ENCODE measurements at places on chromosomes 2 and 18.

DNA sequence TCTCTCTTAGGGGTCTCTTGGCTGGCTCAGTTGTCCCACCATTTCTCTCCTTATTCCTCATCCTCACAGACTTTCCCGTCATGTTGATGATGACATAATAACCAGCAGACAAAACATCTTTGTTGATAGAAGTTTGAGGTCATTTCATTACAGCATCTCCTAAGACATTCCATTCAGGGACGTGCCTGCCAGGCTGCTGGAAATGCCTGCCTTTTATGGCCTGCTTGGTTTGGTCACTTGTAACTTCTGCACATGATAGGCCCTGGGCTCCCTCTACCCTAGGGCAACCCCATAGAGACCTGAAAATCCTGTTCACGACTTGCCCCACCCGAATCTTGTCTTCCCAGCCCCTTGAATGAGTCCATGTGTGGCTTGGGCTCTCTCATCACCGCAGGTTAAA lies 81.7 kb downstream of the SDC1 start:
- no peak for DNase-seq

- no peak for DNase-seq
Observed at GRCh38 chr2:202911203-202911511, 316 bp downstream of the WDR12 start.

DNA sequence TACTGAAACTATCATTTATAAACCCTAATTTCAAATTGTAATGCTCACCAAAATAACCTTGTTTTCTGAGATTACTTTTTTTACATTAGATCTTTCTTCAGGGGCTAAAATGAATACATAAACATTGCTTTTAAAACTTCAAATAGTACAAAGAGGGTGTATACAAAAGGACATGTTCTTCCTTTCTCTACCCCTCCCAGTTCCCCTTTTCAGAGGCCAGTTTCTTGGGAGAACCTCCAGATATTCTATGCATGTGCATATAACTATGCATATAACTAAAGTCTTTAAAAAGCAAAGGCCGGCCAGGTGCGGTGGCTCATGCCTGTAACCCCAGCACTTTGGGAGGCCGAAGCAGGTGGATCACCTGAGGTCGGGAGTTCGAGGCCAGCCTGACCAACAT lies 10.6 kb upstream of the FAM117B start:
- DNase-seq: no peak

DNA sequence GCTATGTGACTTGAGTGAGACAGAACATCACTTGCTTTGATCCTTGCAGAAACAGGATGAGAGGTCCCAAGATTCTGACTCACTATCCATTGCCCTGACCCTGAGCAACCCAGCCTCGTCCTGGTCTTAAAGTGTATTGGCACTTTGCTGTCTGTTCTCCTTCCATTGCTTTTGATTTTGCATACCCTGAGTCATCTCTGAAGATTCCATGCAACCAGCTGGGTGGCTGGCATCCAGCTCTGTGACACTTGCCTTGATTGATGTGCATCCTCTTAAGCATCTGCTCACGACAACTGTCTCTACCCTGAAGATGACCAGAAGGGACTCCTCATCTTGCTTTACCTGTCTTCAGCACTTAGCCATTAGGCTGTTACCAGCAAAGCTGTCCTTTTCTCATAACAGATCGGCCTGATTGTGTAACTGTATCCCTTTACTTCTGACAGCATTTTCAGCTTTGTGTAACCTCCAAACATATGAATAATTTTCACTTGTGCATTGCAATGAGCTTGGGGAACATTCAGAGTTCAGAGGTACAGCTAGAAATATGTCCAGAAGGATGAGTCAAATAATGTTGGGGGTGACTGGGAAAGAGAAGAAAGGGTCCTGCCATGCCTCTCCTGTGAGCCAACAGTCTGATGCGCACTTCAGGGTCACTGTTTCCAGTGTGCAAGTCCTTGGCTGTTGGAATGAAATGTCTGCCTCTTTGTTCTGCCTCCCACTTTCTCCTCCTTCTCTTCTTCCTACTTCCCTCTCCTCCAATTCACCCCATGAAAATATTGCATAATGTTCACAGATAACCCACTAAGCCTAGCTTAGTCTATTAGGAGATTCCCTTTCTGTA lies 249.7 kb upstream of the OSR1 start:
- no peak for DNase-seq

GRCh38 chr18:5287854-5288253 lies 7.7 kb downstream of the ZBTB14 start:
- DNase-seq: no peak

DNA sequence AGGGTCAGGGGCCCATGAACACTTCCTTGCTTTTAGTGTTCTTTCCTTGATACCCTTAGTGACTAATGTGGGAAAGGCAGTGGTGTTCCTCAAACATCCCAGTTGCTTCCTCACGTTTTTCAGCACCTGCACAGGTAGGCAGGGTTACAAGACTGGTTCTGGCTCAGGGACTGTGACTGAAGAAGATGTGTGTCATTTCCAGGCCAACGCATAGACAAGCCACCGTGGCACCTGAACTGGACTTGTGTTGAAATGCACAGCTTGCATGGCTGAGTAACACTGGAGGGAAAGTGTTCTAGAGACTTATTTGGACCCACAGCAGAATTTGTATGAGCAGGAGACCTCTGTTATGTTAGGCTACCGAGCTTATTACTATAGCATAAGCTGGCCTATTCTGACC lies 107.9 kb downstream of the SPOPL start:
- no peak for DNase-seq

DNA sequence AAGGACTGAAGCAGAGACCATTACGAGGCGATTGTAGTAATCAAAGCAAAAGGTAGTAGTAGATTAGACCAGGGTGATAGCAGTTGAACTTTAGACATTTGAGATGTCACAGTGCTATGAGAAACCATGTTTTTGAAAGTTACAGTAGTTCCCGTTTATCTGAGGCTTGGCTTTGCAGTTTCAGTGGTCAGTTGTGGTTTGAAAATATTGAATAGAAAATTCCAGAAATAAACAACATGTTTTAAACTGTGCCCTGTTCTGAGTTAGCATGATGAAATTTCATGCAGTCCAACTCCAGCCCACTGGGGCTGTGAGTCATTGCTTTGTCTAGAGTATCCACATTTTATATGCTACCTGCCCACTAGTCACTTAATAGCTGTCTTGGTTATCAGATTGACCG lies 47.5 kb downstream of the ZNF638 start:
- no peak for DNase-seq

- DNase-seq: no peak
Observed at GRCh38 chr18:74069178-74070050, 78.2 kb downstream of the FBXO15 start.

GRCh38 chr18:77052297-77052982 lies 80.1 kb downstream of the MBP start:
- DNase-seq: no peak

DNA sequence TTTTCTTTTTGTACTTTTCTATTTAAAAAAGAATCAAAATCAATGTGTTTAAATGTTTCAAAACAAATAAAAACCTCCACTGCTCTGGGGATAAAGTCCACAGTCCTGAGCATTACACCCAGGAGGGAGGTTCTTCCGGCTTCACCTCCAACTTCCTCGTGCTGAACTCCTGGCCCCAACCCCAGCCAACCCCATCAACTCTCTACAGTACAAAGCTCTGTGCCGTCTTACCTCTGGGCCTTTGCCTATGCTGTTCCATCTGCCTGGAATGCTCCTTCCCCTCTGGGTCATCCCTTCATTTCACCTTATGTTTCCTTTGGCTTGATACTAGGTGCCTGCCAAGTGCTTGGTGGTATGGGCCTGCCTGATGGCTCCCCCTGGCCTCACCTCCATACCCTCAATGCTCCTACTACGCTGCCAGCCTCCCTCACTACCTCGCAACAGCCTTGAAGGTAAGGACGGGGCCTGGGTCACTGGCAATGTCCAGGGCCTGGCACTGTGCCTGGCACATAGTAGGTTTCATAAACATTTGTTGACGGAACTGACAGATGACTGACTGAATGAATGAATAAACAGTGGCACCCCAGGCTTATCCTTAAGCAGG lies 28.8 kb downstream of the SDC1 start:
- DNase-seq: no peak

GRCh38 chr2:27198627-27199026 lies 13.2 kb upstream of the ATRAID start:
- DNase-seq: no peak

DNA sequence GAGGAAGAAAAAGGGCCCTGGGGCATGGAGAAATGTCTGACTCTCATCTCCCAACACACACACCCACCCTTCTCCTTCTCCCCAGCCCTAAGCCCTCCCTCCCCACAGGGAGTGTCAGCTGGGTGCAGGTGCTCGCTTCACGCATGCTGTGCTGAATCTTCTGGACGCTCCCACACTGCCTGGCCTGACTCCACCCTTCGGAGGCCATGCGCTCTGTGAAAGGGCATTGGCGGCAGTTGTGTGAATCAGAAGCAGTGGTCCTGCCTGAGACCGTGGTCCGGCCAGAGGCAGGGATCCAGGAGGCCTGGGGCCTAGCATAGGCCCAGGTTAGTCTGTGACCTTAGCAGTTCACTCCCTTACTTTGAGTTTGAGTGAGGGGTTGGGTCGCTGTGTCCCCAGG lies 57.1 kb downstream of the LONRF2 start:
- no peak for DNase-seq

GRCh38 chr2:65381607-65382051 lies 50.8 kb downstream of the SPRED2 start:
- DNase-seq: no peak

GRCh38 chr2:49371128-49371701 lies 216.9 kb upstream of the FSHR start:
- no peak for DNase-seq

GRCh38 chr2:101682311-101682710 lies 15.2 kb upstream of the MAP4K4 start:
- no peak for DNase-seq

DNA sequence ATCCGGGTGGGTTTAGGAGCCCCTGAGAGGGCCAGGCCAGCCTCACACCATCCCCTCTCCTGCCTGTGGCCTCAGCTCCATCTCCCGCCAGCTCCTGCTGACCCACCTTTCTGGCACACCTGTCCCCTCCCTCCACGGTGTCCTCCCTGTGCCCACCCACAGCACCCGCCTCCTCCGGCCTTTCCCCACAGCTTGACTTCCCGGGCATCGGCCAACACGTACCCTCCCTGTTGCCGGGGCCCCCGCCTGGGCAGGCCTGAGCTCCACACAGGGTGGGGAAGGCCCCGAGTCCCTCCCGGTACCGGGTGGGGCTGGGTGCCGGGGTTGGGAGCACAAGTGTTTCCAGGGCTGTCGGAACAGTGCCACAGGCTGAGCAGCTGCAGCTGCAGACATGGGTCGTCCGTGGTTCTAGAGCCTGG lies 6.5 kb downstream of the GPC1 start:
- DNase-seq: no peak
